Stimulated activated CD8-positive, alpha-beta memory T cell treated with anti-CD3 and anti-CD28 coated beads, Interleukin-15, amount 100 ng/mL, for 24 hours (primary cell): ENCODE measurements at places on chromosomes 4 and X.
A peak's percentile ranks its signal among the peaks of the same experiment; 100 is the strongest.

DNA sequence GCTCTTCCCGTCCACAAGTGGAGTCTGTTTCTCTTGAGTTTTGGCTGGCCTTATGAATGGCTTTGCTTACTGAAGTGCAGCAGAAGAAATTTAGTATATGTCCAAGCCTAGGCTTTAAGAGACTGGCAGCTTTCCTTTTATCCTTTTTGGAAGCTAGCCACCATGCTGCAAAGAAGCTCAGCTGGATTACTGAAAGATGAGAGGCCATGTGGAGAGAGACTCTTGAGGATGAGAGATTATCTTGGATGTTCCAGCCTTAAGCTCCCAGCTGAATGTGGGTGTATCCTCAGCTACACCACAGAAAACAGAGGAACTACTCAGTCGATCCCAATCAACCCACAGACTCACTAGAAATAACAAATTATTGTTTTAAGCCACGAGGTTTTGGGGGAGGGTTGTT, 12.5 kb downstream of the CCNG2 start:
- DNase-seq, result no peak

DNA sequence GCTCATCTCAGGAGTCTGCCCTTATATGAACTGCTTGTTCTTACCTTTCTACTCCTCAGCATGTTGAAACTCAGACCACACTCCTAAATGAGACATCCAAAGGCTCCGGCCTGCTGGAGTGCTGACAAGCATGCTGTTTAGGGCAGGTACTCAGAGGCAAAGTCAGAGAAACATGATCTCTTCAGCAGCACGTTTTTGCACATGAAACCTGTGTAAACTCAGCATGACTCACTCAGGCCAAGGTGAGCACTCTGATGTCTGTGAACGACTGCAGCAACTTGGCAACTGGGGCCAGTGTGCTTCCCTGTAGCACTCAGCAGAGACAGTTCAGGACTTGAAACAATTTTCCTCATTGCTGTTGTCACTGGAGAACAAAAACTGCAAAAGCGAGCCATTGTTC, 109.6 kb downstream of the PACRGL start:
- no peak for DNase-seq

- peak; percentile 11 for DNase-seq
Observed at GRCh38 chrX:151359931-151360871, 36.8 kb upstream of the VMA21 start.

- no peak for DNase-seq
Observed at GRCh38 chr4:139901531-139902320, 236.1 kb downstream of the MGST2 start.

DNA sequence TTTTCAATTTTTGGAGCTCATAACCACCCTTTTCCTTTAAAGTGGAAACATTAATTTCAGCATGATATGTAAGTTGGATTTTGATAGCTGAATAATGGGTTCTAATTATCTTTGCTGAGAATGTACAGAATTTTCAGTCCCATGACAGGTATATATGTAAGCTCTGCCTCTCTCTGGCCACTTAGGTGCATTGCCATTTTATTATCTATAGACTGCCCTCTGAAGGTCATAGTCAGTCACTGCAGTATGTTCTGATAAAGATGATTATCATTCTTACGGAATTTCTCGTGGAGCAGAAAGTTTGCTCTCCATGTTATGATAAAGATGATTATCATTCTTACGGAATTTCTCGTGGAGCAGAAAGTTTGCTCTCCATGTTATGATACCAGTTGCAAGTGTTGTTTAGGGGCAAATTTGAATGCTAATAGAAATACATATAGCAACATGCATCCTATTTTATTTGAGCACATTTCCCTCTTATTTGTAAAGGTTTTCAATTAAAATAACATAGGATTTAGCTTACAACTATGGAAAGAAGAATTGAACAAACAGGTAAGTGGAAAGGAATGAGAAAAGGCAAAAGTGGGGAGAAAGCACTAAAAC, 10.4 kb downstream of the AFP start:
- no peak for DNase-seq

GRCh38 chrX:9997041-9997440, 29.9 kb downstream of the CLDN34 start:
- DNase-seq, result no peak

GRCh38 chrX:69232945-69233344, 67.7 kb upstream of the PJA1 start:
- no peak for DNase-seq

GRCh38 chr4:122456231-122457116, at the start of gene IL2:
TSS of gene IL2 (minus strand) at chr4:122456725. CDS start at chr4:122456440, 285 bp downstream.
- DNase-seq, result no peak

DNA sequence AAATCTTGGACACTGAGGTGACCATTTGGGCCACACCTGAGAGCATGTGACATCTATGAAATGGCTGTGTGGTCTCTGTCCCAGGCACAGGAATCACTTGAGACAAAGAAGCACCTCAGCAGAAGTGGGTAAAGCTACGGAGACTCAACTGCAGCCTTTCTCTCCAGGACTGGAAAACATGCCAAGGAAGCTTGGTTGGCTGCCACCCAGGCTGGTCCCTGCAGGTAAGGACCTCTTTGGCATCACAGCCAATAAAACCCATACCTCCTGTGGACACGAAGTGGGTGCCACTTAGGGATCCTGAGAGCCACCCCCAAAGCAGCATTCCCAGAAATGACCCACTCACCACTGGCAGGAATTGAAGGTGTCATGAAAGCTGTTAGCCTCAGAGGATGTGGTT, 74.6 kb downstream of the LEF1 start:
- no peak for DNase-seq

- DNase-seq, result no peak
Observed at GRCh38 chr4:25977397-25978170, 63.6 kb downstream of the SMIM20 start.

DNA sequence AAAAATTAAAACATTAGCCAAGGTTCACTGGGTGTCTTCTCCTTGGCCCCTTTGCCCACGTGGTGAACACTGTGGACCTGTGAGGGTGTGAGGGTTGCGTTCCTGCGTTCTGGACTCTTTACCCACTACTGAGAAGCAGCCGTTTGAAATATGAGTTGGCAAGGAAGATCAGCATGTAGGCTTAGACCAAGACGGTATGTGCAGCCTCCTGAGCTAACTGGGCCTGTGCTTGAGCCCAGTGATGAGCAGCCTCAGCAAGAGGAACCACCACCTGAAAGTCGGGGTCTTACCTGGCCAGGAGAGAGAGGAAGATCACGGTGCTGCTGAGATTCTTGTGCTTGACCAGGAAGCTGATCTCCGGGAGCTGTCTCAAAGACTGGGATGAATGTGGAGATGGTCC, 19.5 kb downstream of the RGS12 start:
- no peak for DNase-seq

DNA sequence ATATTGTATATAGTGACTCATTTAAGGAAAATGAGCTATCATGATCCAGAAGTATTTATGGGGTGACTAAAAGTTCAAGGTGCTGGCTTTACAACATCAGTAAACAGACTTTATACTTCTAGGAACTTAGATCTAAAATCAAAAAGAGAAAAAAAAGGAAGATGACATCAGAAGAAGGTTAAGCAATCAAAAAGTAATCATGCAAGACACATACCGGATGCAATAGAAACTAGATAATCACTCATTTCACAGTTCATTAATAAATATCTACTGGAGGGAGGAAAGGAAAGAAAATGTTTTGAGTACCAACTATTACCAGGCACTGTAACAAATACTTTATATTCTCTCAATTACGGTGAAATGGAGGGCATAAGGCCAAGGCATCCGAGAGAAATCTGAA, 276.4 kb downstream of the SPRY1 start:
- no peak for DNase-seq

DNA sequence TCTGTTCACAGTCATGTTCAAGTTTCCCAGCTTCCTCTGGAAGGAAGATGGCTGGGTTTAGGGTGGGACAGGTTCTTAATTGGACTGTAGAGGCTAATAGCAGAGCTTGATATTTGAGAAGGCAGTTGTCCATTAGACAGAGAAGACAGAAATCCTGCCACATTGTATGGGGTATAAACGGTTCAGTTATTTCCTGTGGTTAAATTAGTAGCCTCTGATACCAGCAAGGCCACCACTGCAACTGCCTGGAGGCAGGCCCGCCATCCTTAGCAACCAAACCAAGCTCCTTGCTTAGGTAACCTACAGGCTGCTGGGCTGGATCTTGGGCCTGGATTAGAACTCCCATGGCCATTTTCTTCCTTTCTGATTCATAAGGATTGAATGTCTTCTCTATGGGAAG, 1367.0 kb downstream of the PCDH7 start:
- DNase-seq, result no peak

DNA sequence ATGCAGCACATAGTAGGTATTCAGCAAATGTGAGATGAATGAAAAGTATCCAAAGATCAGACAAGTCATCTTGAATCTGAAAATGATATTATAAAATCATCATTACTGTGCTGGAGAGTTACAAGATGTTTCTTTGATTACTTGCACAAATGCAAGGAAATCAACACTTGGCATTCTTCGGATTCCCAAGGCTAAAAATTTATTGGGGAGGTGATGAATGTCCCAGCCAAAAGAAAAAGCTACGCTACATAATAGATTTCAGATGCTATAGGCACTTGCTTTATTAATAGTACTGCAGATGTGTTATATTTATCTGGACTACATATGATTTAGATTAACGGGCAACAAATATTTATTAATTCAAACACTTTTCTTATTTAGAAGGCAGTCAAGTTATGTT, 286.7 kb upstream of the TENM3 start:
- no peak for DNase-seq

GRCh38 chr4:46975812-46976553, 17.4 kb downstream of the GABRA4 start:
- no peak for DNase-seq

- no peak for DNase-seq
Observed at GRCh38 chr4:150070464-150071170, 7.6 kb upstream of the DCLK2 start.

GRCh38 chr4:84491481-84491880, 7.6 kb downstream of the NKX6-1 start:
- DNase-seq, result no peak

GRCh38 chrX:9907645-9908387, 59.3 kb upstream of the CLDN34 start:
- no peak for DNase-seq

DNA sequence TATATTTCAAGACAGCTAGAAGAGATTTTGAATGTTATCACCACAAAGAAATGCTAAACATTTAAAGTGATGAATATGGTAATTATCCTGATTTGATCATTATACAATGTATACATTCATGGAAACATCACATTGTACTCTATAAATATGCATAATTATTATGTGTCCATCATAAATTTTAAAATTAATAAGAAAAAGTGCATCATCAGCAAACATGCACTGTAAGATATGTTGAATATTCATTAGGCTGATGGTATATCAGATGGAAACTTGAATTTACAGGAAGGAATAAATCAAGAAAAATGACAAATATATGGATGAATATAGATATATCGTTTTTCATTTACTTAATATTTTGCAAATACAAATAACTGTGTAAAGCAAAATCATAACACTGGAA, 812.1 kb upstream of the INTU start:
- DNase-seq, result no peak

GRCh38 chrX:153778181-153778580, 2.7 kb upstream of the SRPK3 start:
- DNase-seq, result no peak

- DNase-seq, result no peak
Observed at GRCh38 chr4:14410516-14410915, 591.8 kb upstream of the CPEB2 start.

- no peak for DNase-seq
Observed at GRCh38 chr4:156476359-156476758, 495.2 kb downstream of the PDGFC start.

- no peak for DNase-seq
Observed at GRCh38 chr4:28686618-28687017, 1826.0 kb downstream of the STIM2 start.

- DNase-seq, result no peak
Observed at GRCh38 chr4:78478523-78478922, 73.0 kb upstream of the ANXA3 start.

DNA sequence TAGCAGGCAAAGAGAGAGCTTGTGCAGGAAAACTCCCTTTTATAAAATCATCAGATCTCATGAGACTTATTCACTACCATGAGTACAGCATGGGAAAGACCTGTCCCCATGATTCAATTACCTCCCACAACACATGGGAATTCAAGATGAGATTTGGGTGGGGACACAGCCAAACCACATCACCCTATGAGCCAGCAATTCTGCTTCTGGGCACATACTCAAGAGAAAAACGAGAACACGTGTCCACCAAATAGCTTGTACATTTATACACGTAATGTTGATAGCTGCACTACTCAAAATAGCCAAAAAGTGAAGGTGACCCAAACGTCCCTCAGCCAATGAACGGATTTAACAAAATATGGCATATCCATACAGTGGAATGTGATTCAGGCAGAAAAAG, 94.5 kb upstream of the DHRSX start:
- no peak for DNase-seq

- DNase-seq, result no peak
Observed at GRCh38 chr4:3822230-3822947, 56.2 kb downstream of the ADRA2C start.

DNA sequence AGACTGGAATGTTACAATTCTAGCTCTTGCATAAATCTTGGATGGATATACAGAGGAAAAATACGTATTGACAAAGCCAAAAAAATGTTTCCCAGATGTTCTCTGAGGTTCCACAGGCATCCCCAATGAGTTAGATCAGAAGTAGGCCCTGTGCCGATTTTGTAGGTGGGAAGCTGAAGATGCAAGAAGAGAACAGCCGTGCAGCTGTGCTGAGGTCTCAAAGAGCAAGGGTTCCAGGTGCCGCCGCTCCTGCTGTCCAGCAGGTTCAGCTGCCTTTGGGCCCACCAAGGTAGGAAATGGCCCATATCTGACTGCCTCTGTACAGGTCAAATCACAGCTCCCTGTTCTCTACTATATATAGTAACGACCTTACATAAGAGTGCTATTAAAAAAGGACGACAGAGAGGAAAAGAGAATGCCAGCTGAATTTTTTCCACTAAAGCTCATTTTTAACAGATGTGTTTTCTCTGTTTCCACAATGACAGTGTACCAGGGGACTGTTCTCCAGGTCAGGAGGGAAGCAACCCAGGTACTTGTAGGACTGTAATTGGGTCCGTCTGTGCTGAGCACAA, 155.6 kb downstream of the CBR4 start:
- no peak for DNase-seq

GRCh38 chrX:48957477-48957826, at the start of gene OTUD5:
TSS of gene OTUD5 (minus strand) at chrX:48957607. CDS start at chrX:48957570, 37 bp downstream.
- peak; percentile 44 for DNase-seq

DNA sequence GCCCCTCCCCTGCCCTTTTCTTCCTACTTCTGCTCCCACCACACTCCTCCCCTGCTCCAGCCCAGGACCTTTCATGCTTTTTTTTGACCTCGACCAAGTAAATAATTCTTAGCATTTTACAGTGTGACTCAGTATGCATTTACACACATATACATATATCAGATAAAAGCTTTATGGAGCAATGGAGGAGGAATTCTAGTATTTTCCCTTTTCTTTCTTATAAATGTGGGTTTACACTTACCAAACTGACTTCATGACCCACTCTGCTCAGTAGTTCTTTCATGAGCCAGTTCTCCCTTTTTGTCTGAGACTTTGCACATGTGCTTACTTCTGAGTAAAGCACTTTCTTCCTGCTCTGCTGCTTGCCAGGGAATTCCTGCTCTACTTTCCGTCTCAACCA, 111.8 kb upstream of the H2AZ1 start:
- DNase-seq, result no peak

- DNase-seq, result no peak
Observed at GRCh38 chr4:138958519-138958918, 57.1 kb upstream of the NOCT start.

GRCh38 chr4:114642173-114642780, 43.7 kb downstream of the UGT8 start:
- no peak for DNase-seq
